ENCODE measurements at places on chromosomes 2 and 18.

GRCh38 chr18:77111951-77112746 lies 20.4 kb downstream of the MBP start:
- DNase-seq: no peak

GRCh38 chr2:104638190-104638858 lies 215.6 kb upstream of the POU3F3 start:
- no peak for DNase-seq

GRCh38 chr2:41832218-41832617 lies 215.6 kb upstream of the PKDCC start:
- DNase-seq: no peak

- no peak for DNase-seq
Observed at GRCh38 chr2:199309411-199309810, 148.3 kb downstream of the SATB2 start.

GRCh38 chr2:162025121-162025911 lies 48.7 kb downstream of the DPP4 start:
- no peak for DNase-seq

- DNase-seq: no peak
Observed at GRCh38 chr18:39627936-39628335, 2062.3 kb upstream of the CELF4 start.

GRCh38 chr2:235398321-235398720 lies 95.5 kb upstream of the AGAP1 start:
- DNase-seq: no peak

GRCh38 chr2:119929537-119929936 lies 83.3 kb upstream of the EPB41L5 start:
- no peak for DNase-seq

DNA sequence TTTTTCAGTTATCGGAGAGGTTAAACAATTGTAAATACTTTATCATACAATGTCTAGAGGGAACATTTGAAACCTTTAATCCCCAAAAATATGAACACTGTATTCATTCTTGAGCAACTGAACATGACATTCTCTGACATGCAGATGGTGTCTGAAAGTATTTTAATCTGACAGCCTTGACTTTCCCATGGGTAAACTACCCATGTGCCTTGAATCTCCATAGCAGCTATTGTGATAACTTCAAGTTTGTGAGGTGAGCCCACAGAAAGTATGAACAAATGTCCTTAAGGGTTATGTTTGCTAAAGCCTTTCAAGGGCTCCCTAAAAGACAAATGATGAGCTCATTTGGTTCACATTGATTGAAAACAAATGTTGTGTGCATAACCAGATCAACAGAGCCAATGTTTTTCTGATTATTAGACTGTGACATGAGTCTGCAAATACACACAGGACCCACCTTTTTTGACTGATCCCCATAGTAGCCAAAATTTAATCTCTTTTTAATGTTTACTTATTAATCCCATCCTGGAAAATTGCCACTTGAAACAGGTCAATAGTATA lies 1326.0 kb downstream of the LRP1B start:
- DNase-seq: no peak

DNA sequence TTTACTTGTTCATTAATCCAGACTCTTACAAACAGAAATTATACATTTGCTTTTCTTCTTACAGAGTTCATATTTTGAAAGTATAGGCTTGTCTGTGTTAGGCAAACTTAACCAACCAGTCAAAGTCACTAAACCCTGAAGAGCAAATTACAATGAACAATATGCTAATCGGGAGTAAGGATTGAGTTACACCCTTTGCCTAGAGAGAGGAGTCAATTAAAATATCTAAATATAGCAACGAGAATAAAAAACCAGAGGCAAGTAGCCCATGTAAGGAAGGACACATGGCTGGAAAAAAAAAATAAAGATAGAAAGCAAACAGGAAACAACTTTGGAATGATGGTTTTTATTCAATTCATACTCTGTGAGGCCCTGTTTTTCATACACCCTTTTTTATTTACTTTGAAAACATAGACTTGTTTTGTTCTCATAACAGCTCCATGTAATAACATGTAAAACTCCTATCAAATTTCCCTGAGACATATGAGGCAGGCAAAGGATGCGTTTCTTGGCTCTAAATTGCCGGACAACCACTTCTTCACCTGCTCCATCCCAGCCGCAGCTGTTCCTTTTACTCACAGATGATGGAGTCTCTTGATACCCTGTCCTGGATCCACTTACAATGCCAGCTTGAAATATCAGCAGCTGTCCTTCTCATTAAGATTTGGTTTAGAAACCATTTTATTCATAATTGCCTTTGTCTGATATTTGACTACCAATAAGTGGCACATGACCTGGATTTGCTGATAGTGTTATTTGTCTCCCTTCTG lies 767.7 kb upstream of the GCFC2 start:
- no peak for DNase-seq

DNA sequence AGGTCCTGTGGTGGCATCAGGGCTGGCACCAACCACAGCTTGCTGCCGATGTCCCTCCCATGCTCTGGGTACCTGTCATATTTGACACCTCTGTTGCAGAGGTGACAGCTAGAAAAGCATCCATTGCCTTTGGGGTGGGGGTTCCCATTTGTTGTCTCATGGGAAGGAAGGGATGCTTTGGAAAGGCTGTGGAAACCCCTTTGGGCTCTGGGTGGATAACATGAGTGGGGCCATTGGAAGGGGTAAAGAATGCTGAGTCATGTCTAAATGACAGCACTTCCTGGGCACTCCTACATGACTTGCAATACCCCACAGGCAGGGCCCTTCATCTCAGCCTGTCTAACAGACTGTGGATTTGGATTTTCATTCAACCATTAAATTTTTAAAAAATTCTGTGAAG lies 27.8 kb downstream of the CTIF start:
- no peak for DNase-seq

DNA sequence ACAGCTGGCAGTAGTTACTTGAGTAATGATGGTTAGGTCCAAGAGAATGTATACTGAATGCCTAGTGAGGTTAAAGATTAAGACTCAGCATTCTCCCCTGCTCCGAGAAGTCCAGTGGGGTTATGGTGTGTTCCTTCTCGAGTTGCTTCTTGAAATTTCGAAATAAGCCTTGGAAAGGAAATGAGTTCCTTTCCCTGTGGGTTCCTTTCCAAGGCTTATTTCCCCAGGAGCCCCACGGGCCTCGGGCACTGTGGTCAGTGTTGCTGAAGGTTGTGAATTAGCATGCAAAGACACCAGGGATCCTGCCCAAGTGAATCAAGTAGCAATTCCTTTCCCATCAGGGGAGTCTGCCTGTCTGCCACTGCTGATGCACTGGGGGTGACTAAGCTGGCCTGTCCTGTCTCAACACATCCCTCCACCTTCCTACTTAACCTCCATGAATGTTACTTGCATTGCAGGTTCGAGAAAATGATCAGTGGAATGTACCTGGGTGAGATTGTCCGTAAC lies 53.6 kb downstream of the HK2 start:
- no peak for DNase-seq

GRCh38 chr2:118853651-118854291 lies 6.3 kb upstream of the EN1 start:
- DNase-seq: no peak

DNA sequence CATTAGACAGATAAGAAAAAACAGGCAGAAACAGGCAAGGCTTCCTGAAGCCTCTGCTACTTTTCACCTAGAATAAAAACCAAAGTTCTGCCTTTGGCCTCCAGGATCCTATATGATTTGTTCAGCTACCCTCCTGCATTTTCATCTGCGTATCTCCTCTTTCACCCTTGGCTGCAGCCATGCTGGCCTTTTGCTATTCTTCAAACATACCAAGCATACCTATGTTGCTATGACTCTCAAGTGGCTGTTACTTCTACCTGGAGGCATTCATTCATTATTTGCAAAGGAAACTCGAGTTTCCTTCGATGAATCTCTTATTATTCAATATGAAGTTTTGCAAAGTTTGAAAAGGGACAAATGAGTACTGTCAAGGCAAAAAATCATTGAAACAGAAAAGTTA lies 106.4 kb upstream of the HNMT start:
- no peak for DNase-seq

DNA sequence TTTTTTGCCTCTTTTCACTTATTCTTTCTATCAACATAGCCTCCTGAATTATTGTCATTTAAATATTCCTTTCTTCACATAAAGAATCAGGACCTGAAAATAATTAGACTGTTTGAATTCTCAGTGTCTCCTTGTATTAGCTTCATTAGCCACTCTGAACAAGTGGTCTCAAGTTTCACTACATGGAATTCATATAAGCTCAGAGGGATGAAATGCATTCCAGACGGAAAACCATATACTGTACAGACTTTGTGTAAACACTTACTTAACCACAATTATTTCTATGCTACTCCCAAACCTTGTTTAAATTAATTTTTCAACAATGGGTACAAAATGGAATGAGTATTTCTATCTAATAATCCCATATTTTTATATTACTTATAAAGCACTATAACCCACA lies 53.4 kb downstream of the CHN1 start:
- DNase-seq: no peak

DNA sequence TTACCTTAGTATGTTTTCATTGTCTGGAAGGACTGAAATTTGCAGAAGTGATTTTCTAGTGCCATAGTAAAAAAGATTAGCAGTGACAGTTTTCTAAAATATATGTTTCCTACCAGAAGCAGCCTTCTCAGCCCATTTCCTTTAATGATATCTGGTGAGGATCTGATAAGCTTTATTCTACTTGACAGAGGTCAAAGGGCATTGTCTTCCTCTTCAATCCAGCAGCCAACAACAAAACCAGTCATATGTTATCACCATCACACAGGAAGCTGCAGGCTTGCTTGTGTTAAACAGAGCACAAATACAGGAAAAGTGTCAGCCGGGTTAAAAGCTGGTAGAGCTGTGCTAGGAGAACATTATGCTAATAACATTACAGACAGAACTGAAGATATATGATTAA lies 35.6 kb upstream of the ZSWIM2 start:
- no peak for DNase-seq

DNA sequence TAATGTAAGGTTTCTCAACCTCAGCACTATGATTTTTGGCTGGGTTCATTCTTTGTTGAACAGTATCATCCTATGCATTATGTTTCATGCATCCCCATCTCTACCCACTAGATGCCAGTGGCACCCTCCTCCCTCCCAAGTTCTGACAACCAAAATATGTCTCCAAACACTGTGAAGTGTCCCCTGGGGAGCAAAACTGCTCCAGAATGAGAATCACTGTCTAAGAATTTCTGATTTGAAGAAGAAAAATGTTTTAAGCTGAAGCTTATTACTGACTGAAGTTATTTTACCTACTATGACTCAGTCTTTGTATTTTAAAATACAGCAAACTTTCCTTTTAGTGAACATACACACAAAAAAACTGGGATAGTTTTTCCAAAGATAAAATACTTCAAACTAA lies 3.4 kb downstream of the THADA start:
- no peak for DNase-seq

- DNase-seq: no peak
Observed at GRCh38 chr2:207110715-207111114, 55.0 kb downstream of the KLF7 start.

All from activated T-helper 1 cell treated with anti-CD3 and anti-CD28 coated beads, Interleukin-2, amount 50 U/mL, for 16 hours (primary cell).